ENCODE measurements at places on chromosomes 2 and 18.

- DNase-seq = no peak
Measured at GRCh38 chr18:77059294-77059916, 73.2 kb downstream of the MBP start.

- no peak for DNase-seq
Measured at GRCh38 chr18:35491700-35492077, 6.1 kb downstream of the INO80C start.

- DNase-seq = no peak
Measured at GRCh38 chr18:46424898-46425297, 232.1 kb downstream of the LOXHD1 start.

DNA sequence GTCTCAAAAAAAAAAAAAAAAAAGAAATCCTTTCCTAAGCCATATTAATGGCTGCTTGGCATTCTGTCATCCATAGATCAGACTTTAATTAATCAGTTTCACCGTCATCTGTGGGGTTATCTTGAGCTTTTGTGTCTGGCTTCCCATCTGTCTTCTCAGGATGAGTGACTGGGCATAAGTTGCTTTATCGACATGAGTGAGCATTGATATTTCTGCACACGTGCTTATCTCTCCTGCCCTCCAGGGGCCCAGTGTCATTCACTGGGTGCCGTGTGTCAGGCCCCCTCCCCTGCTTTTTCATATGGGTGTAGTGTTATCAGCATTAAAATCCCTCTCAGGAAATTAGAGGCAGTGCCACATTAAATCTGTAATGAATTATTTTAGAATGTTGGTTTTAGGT, 65.6 kb downstream of the SH3BP4 start:
- DNase-seq = no peak

- DNase-seq = no peak
Measured at GRCh38 chr2:18403921-18404522, 156.4 kb downstream of the RDH14 start.

DNA sequence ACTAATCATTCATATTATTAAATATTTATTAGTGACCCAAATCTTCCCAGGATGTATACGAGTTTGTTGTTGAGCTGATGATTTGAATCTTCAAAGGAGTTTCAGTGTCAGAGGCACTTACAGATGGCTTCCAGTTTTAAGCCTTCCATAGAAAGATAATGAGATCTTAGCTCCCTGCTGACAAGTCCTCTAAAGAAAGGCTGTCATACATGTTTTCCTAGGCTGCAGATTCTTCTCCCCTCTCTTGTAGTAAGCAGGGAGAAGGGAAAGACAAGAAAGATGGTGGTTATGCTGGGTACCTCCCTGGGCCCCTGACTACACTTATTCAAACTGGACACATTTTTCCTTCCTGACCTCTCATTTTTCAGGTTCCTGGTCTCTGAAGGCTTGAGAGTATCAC, 8.1 kb upstream of the GAREM1 start:
- DNase-seq = no peak

All from DMS79 (cell line).